Activated T-helper 1 cell treated with anti-CD3 and anti-CD28 coated beads, Interleukin-2, amount 50 U/mL, for 16 hours (primary cell): ENCODE measurements at places on chromosomes 2 and 18.

DNA sequence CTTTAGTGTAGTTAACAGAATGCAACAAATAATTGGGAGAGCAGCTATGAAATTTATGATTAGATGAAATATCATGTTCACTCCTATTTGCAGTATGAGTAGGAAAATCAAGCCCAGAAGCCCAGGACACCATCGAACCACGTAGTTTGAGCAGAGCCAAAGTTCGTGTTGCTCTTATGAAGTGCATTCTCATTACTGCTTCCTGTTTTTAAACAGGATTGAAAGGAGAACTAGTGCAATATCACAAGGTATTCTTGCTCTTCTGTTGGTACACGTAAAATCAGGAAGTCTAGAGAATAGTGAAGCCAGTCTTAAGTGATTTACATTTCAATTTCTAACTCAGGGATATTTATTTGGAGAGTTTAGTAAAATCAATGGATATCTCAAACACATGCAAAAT is 21.1 kb downstream of the ARHGAP15 start:
- DNase-seq: no peak

DNA sequence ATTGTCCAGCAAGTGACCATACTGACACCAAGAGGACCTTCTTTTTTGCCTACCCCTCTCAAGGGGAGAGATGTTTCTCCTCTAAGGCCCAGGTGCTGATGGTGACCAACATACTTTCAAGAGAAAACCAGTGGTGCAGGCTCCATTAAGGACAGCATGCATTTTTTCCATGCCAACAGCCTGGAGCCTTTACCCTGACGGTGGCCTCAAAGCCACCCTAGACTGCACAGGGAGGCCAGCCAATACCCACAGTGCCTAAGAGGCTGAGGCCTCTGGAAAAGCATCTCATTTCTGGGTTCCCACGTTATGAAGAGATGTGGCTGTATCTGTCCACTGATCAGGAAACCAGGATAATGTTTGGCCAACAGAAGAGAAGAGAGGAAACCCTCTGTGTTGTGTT is 19.3 kb downstream of the SPRED2 start:
- DNase-seq: no peak

DNA sequence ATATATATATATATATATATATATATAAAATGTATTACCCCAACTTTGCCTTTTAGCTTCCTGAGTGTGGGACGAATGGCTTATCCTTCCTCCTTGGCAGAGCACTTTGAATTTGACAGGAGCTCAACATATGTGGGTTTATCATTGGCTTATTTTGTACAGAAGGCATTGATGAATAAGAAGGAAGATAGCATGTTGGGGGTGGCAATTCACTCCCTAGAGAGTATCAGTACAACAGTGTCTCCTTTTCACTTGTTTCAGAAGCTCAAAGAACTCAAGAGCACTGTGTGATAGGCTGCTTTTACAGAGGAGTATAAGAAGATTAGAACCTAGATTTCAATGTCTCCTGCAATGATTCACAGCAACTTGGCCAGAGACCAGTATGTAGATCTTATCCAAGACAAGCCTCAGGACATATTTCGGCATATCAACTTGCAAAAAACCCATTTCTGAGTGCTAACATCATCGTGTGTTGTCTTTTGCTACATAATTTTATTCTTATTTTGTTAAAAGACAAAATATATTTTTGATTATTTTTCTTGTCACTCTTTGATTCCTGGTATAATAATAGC is 345.8 kb downstream of the SOCS6 start:
- DNase-seq: no peak

DNA sequence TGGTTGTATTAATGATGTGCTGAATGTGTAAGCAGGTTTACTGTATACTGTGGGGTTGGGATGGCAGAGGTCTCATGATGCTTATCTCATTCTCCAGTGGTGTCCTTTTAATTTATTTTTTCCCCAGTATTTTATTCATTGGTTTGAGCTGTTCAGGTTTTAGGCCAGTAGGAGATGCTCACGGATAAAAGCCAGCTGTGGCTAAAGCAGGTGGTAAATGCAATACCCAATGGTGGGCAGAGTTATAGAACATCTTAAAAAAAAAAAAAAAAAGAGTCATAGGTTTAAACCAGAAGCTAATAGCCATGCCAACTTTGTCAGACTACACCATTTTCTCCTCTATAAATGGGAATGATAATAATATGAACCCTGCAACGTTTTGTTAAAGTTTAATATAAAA is 57.8 kb upstream of the NEUROD1 start:
- DNase-seq: no peak

DNA sequence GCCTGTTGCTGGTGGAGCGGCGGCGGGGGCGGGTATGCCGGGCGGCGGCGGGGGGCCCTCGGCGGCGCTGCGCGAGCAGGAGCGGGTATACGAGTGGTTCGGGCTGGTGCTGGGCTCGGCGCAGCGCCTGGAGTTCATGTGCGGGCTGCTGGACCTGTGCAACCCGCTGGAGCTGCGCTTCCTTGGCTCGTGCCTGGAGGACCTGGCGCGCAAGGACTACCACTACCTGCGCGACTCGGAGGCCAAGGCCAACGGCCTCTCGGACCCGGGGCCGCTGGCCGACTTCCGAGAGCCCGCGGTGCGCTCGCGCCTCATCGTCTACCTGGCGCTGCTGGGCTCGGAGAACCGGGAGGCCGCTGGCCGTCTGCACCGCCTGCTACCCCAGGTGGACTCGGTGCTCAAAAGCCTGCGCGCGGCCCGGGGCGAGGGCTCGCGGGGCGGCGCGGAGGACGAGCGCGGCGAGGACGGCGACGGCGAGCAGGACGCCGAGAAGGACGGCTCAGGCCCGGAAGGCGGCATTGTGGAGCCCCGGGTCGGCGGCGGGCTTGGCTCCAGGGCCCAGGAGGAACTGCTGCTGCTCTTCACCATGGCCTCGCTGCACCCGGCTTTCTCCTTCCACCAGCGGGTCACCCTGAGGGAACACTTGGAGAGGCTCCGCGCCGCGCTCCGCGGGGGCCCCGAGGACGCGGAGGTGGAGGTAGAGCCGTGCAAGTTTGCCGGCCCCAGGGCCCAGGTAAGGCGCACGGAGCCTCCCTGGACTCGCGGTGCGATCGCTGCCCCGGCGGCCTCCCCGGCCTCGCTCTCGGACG is 1.0 kb downstream of the ZCCHC2 start:
- DNase-seq: peak; percentile 36

- DNase-seq: no peak
These were observed 9.5 kb upstream of the CYS1 start for GRCh38 chr2:10089565-10090190.

- DNase-seq: no peak
These were observed 41.2 kb downstream of the GBX2 start for GRCh38 chr2:236127010-236127409.

DNA sequence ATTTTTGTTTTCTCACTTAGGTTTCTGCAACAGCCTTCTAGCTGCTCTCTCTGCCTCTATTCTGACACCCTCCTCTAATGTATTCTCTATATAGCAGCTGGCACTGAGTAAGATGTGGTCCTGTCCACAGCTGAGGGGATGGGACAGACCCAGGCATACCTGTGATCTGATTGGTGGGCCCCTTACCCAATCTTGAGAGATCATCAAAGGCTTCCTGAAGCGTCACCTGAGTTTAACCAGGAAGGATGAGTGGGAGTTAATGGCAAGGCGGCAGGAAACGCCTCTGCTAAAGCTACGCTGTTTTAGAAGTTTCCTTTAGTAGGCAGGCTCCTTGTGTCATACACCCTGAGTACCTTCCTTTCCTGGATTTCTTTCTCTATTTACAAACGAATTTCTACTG is 5.7 kb upstream of the TET3 start:
- DNase-seq: peak; percentile 45

DNA sequence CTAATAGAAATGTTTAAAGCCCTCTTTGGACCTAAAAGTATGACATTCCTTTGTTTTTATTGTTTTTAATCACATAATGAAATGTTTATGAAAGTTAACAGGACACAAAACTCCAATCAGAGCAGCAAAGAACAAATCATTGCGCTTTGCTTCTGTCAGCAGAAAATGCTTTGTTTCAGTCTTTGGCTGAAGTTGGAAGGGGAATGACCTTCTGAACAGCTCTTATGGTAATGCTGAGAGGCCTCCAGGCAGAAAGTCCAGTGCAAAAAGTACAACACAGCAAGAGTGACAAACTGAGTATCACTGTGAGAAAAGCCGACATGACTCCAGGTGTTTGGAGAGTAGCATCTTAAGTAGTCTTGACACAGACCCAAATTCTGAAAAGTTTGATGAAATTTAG is 147.7 kb upstream of the SP5 start:
- no peak for DNase-seq

DNA sequence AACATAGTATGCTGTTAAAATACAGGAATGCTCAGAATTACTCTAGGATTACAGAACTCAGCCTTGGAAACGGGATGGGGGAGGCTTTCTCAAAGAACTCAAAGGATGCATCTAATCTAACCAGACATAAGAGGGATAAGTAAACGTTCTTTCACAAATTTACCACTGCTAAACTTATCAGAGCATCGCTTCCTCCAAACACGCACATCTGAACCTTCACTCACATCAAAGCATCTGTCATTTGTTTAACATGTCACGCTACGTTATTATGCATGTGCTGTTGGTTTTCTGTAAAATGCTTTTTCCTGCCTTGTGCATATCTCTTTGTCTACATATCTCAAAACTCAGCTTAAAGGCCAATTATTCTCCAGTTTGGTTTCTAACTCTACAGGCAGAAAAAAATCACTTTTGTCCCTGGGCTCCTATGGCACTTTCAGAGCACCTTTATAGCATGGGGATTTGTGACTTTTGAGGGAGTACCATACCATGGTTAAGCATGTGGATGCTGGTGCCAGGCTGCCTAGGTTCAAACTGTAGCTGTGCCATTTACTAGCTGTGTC is 106.7 kb upstream of the FSHR start:
- DNase-seq: no peak

DNA sequence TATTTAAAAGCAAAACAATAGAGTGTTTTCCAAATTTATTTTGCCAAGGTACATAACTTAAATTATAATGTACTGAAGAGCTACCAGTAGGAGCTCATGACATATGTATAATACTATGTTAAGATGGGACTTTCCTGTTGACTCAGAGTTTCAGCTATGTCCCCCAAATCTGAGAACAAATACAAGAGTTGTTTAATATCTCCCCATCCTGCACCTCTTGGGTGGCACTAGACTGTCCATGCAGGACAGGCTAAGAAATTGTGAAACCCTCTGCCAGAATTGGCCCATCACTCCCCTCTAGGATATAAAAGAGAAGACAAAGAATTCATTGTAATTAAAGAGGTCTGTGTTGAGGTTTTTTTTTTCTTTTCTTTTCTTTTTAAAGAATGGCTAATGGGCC is 21.7 kb upstream of the CTAGE1 start:
- no peak for DNase-seq

DNA sequence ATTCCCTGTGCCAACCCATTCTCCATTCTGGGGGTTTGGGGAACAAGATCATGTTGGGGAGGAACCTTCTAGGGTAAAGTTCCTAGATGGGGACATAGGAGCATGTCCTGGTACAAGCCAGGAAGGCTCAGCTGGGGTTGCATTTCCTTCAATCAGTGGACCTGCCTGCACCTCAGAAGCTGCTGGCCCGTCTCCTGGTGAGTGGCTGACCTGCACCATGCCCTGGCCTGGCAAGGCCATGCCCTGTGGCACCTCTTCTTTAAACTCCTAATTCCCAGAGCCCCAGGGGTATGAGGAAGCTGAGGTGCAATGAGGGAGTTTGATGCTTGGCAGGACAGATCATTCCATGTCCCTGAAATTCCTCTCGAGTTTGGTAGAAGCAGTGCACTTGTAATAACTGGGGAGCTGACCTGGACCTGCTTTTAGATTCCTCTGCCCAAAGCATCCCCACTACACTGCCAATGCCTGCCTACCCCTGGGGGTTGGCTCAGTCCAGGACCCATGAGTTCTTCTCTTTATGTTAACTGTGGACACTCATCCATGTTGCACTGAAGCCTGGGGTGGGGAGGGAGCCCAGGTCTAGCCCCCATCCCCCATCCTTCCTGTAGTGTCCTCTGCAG is 25.3 kb downstream of the MROH2A start:
- no peak for DNase-seq

GRCh38 chr2:223529696-223530095 is 72.5 kb downstream of the SCG2 start:
- DNase-seq: no peak

DNA sequence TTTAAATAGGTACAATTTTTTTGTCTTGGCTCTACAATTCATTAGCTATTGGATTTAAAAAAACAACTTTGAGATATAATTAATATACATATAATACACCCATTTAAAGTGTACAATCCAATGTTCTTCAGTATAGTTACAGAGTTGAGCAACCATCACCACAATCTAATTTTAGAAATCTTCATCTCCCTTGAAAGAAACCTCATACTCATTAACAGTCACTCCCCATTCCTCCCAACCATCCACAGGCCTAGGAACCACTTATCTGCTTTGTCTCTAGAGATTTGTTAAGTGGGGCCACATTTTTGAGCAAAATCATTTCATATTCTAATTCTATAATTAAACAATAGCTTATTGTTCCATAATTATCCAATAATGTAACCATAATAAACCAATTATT is 32.6 kb downstream of the MRPL33 start:
- DNase-seq: no peak

DNA sequence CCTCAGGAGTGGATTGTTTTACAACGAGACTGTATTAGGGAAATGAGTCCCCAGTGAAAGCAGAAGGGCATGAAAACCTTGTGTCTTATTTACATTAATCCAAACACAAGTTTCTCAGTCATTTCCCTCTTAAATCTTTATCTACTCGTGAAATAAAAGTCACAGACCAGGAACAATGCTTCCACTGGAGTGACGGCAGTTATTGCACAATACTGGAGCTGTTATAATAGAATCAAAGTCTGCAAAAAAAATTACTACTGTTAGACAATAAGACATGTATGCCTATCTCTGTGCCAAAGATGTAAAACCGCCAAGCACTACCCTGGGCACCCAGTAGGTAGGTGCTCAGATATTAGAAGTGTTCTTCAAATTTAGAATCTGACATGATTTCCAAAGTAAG is 375.5 kb downstream of the ZNF521 start:
- DNase-seq: no peak

DNA sequence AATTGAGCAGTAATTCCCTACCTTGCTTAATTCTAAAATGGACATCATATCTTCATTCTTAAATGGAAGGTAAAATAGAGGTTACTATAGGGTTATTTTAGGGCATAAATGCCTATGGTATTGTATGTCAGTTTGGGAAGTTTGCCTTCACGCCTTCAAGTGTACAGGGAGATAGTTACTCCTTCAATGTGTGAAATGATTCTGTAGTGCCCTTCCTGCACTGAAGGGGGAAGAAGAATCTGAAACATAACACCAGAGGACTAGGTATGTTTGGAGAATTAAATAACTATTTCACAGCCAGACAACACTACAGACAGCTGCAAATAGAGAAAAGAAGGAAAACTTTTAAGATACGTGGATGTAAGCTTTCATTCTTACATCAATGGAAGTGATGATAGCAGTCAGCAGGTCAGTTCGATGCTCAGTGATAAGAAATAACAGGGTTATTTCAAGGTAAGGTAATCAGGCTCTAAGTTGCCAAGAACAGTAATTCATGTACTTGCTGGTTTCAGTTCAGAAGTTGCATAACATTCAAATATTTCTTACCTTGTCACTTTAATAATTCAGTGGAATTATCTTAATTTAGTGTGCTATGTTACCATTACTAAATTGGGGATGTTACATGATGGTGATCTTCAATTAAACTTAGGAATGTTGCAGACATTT is 4.0 kb downstream of the PKP4 start:
- no peak for DNase-seq
